GM19239 (cell line): ENCODE measurements at places on chromosomes 4 and X.

- peak; percentile 22 for DNase-seq
These were observed 40.6 kb downstream of the HADH start for GRCh38 chr4:108030332-108030731.

DNA sequence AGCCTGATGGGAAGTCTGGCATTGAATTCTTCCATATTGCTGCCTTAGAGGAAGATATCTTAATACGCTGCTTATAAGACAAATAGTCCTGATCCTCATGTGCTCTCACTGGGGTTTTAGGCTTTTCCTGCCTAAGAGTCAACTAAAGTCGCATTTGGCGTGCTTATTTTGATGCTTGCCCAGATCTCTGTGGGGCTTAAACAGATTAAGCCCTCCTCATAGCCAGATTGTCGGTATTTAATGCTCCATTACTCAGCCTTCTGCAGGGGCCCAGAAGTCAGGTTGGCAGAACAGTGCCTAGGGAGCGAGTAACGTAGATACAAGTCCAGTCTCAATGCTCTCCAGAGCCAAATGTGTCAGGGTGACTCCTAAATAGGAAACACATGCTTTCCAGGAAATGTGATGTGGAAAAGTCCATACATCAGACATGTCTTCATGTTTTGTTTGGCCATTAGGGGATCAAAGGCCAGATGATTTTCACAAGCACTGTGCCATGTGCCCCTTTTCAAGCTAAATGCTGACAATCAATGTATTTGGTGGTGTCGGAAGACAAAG is 262.8 kb downstream of the PRDM5 start:
- no peak for DNase-seq

GRCh38 chr4:41747230-41748055 is 1.1 kb downstream of the PHOX2B start:
- DNase-seq: no peak

GRCh38 chr4:14008494-14008893 is 381.0 kb upstream of the BOD1L1 start:
- no peak for DNase-seq

GRCh38 chr4:7719354-7720174 is 220.1 kb downstream of the AFAP1 start:
- DNase-seq: peak; percentile 86

GRCh38 chr4:25538430-25538829 is 117.2 kb upstream of the SLC34A2 start:
- DNase-seq: no peak

DNA sequence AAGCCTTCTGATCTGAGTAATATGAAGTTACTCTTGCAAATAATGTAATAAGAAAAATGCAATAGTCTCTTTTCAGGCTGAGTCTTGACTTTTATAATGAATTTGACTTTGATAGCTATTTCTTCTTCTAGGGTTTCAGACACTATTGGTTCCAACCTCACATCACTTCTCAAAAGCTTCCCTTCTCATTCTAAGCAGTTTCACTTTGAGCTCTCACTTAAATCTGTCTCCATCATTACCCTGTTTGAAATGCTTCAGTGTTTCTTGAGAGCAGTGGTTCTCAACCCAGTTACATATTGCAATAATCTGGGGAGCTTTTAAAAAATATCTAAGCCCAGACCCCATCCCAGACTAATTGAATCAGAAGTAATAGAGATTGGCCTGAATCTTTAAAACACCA is 40.5 kb upstream of the BMP2K start:
- no peak for DNase-seq

DNA sequence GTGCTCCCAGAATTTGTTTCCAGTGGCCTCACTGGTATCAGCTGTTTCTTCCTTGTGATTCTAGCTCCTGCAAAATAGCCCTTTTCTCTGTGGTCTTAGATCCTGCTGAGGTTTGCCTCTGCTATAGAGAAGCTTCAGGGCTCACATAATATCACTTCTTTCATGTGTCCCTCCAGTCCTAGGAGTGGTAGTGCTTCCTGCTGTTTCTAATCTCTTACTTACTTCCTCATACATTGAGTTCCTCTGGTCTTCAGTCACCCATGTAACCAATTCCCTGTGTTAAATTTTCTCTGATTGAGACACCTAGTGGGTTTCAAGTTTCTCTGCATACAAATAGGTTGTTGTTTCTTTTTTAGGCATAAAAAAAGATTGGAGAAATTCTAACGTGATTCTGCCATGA is 1567.9 kb downstream of the ARAP2 start:
- no peak for DNase-seq

DNA sequence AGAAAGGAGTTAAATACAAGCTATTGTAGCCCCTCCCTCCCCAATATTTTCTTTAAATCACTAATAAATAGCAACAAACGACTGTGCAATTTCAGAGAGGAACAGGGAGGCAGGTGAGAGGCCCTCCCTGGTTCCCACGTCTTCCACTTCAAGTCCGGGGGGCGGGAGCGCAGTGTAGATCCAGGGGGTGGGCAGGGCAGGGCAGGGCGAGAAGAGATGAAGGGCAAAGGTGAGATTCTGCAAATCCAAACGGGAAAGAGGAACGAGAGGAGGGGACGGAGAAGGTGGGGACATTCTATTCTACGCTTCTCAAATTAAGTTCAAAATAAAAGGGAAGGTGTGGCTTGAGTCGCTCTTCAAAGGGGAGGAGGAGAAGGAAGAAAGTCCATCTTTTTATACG is 6.8 kb downstream of the NKX6-1 start:
- no peak for DNase-seq

DNA sequence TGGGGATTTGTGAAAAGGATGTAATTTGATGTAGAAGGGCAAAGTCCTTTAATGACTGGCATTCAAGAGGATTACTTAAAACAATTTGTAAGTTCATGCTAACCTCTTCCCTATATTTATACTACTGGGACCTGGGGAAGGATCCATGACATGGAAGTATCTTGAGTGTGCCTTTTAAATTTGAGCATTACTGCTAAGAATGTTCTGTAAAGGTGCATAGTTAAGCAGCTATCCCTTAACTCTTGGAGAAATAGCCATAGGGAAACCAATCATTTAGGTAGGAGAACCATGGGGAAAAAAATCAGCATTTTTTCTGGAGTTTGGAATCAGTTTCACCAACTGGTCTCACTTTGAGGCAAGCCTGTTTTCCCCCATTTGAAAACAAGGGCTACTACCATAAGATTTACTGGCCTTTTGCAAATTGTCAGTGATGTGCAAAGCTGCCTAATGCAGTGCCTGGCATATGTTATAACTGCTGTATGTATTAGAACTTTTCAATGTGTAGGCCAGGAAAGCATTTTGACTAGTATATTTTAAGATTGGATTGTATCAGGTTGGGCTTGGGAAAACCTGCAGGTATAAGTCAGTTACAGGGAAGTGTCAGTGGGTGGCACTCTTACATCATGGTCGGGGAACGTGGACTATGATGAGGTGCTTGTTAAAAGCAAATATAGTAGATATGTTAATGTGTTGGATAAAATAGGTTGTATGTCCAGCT is 72.1 kb downstream of the PRSS12 start:
- no peak for DNase-seq

- no peak for DNase-seq
These were observed 69.9 kb downstream of the GATB start for GRCh38 chr4:151690876-151691275.

- DNase-seq: no peak
These were observed 253.2 kb upstream of the GK2 start for GRCh38 chr4:79661196-79661595.

DNA sequence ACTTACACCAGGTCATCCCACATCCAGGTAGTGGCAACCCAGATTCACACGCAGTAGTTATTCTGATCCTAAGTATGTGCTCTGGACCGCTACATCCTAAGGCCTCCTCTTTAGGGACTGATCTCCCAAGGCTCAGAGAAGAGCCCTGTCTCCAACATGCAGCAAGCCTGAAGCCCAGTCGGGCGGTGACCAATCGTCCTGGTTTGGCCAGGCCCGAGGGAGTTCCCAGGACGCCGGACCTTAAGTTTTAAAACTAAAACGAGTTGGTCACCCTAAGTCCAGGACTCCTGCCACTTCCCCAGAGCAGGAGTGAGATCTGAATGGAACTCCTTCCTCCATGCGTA is 385 bp downstream of the LYAR start:
- DNase-seq: no peak

DNA sequence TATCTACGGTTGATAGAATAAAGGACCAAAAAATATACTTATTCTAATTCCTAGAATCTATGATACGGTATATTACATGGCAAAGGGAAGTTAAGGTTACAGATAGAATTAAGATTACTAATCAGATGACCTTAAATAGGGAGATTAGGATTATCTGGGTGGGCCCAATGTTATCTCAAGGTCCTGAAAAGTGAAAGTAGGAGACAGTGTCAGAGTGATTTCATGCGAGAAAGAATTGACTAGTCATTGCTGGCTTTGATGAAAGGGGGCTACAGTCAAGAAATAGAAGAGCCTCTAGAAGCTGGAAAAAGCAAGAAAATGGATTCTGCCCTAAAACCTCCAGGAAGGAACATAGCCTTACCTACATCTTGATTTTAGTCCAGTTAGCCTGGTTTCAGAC is 176.9 kb upstream of the PPP1R2C start:
- DNase-seq: no peak

GRCh38 chrX:69144838-69145680 is 20.2 kb downstream of the PJA1 start:
- no peak for DNase-seq

DNA sequence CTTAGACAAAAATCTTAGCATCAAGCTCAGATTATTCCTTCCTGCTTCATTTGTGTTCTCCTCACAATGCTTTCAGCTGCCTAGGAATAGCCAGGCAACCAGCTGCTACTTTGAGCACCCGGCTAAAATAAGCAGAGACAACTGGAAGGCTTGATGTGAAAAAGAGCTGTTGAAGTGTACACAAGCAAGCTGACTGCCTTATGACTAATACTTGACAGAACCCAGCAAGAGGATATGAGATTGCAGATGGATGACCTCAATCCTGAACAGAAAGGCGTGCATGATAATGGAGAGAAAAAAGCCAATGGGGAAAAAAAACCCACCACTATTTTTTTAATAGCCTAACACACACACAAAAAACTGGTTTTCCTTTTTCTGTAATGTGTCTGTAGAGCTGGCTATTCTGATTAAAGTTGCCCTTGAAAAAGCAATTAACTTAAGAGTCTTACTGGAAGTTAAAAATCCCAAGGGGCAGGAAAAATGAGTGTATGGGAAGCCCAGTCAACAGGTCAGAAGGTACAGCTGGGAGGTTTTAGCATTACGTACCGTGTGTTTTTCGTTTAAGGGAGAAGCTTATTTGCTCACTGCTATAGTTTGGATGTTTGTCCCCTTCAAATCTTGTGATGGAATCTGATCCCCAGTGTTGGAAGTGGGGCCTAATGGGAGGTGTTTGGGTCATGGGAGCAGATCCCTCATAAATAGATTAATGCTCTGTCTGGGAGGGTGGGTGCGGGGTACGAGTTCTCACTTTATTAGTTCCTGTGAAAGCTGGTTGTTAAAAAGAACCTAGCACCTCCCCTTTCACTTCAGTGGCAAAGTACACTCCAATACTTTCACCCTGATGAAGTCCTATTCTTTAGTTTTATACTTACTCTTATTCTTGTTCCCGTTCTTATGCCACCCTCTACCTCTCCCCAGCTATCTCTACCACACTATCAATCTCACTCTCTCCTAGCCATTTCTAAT is 37.1 kb upstream of the HERC6 start:
- DNase-seq: no peak

DNA sequence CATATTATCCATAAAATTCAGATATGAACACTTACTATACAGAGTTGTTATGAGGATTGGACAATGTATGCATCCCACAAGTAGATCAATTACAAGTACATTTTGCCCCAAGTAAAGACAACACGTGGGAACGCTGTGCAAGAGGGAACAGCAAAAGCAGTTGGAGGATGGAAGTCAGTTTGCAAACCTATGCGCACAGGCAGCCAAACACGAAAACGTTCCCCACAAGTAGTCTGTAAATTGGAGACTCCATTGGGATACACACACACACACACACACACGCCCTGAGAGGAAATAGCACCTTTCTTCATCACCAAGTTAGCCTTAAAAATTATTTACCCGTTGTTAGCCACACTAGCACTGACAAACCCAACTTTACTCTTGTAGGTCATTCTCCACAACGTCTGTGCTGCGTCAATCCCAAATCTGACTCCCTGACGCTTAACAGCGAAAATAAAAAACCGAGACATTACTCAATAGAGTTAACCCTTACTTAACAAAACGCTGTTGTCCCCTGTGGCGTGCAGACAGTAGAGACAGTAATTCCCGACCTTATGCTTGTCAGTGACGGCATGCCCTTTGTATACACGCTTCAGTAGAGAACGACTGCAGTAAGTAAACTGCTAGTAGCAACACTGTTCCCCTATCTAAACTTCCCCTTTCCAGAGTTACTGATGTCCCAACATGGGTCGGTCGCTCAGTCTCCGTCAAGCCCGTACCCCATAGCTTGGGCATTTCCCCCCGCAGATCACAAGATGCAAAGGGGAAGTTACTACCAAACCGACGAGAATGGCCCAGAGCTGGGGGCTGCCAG is 730 bp downstream of the MANBA start:
- peak; percentile 30 for DNase-seq

GRCh38 chr4:81491943-81492342 is 20.2 kb upstream of the RASGEF1B start:
- DNase-seq: no peak
